ENCODE measurements at places on chromosomes 2 and 18.
A peak's percentile ranks its signal among the peaks of the same experiment; 100 is the strongest.

GRCh38 chr2:47069628-47070154, 85.4 kb downstream of the STPG4 start:
- DNase-seq, result no peak

- DNase-seq, result no peak
These were observed 82.1 kb upstream of the PXDN start for GRCh38 chr2:1826226-1826905.

DNA sequence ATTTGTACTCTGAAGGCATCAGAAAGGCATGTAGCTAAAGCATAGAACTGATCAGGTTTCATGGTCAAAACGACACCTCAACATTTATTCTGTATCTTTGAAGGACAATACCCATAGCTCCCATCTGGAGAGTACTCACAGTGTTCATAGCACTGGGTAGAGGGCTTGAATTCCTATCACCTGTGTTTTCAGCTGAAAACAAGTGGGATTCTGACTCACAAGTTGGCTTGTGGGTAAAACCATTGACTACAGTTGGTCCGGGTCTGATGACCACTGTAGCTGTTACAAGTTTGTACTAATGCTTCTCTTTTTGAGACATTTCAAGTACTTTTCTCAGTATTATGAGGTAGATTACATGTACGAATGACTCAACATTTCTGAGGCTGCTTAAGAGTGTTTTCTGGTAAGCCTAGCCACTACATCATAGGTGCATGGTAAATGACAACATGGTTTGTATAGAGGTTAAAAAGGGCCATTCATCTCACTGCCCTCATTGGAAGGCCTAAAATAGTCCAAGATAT, 68.6 kb upstream of the PELI1 start:
- no peak for DNase-seq

GRCh38 chr2:141508086-141508752, 622.6 kb downstream of the LRP1B start:
- DNase-seq, result no peak

DNA sequence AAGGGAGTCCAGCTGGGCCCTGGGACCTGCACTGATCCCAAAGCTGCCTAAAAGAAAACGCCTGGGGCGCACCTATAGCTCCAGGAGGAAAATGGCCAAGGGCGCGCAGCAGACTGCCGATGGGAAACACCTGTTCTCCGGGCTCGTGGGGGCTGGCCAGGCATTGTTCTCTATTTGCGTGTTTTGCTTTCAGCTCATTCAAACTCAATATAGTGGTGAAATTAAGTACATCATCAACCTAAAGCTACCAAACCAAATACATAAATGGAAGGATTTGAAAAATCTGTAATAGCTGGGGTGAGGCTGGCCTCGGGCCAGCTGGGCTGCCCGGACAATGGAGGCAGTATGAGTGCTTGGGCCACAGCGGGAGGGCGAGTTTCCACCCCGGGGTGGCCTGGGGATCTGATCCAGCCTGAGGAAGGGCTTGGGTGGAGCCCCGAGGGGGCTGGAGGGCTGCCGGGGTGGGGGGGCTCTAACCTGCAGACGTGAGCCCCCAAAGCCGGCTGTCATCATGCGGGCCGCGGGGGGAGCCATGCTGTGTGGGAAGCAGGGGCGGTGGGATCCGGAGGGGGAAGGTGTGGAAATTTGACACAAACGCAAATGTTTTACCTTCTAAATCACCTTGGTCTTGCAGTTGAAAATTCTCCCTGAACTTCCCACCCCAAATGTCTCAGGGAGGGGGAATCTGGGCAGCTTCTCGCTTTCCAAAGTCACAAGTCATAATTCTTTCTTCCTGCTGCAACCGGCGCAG, 77.6 kb downstream of the ASB1 start:
- DNase-seq, result no peak

- DNase-seq, result no peak
These were observed 879.6 kb upstream of the CELF4 start for GRCh38 chr18:38444971-38445803.

GRCh38 chr2:18245375-18245774, 315.1 kb downstream of the RDH14 start:
- DNase-seq, result no peak

DNA sequence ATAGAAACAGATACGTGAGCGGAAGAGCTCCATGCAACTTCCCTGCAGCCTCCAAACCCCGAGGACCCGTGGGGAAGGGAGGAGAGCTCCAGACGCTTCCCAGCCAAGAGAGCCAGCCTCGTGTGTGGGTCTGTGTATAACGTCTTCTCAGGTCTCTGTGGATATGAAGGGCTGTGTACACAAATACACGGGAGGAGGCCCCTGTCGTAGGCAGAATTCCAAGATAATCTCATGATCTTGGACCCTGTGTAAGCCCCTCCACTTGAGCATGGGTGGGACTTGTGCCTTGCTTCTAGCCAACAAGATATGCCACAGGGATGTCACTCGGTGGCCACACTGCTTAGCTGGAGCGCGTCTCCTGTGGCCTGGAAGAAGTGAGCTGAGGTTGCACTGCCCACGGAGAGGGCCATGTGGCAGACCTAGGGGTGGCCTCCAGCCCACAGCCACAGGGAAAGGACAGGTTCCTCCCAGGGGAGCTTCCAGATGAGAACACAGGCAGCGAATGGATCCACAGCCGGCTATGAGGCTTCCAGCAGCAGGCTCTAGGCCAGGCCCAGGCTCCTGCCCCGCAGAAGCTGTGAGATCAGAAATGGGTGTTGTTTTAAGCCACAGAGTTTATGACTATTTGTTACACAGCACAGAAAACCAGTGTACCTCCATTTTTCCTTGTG, 15.6 kb upstream of the KLF11 start:
- no peak for DNase-seq

DNA sequence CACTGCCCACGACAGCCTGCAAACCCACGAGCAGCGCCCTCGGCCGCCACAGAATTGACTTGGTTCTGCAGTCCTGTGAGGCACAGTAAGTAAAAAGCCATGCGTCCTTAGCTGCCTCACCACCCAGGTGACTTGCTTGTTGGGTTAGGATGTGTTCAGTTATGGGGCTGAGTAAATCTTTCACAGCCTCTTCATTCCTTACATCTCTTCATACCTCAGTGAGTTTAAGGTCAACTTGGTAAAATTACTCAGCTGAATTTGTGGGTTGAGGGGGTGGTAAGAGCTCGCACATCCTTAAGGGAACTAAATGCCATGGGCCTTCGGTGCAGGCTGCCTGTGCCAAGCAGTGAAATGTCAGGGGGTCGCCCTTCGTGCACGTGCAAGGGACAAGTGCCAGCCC, 165.2 kb upstream of the ALKAL2 start:
- DNase-seq, result no peak

DNA sequence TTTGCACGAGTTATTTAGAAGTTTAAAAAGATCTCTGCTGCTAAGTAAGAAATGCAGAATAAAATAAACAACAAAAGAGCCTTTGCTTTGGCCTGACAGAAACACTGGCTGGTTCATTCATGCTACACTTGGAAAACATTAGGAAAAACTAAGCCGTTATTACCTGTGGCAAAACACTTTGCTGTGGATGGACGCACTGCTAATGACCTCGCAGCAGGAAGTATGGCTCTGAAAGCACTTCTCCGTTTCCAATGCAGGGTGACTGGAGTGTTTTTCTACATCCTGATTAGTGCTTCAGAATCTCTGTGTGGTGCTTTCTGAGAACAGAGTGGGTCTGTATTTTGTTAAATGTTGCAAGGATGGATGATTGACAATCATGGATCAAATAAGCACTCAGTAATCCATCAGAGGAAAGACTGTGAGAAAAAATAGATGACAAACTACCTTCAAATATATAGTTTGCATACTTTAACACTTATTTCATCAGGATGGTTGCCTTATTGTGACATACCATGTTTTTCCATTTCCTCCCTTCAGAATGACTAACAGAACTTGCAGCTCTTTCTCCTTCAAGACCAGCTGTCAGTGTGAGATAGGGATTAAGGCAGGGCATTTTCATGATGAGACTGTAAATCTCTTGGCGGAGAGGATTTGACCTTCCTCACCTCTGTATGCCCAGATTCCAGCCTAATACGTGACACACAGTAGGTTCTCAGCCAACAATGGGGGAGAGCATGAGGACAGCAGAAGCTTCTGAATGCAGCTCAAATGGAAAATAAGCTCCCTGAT, 38.0 kb downstream of the LINC00305 start:
- no peak for DNase-seq

GRCh38 chr2:61993422-61994024, 88.0 kb downstream of the COMMD1 start:
- DNase-seq, result peak; percentile 35

DNA sequence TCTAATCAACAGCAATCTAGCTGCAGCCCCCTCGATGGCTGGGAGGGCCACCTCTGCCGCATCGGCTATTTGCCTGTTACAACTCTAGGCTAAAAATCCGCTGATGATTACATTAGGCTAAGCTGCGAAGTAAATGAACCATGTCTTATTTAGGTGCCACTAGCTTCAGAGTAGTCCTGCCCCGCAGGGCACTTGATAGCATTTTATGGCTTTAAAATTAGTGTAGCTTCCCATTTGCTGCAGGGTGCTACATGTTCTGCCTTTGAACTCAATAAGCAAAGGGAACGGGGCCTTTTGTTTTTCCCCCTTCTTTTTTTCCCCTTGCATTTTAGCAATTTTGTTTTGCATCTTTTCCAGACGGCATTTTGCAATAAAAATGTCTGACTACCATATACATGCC, 270.2 kb downstream of the GBX2 start:
- no peak for DNase-seq

DNA sequence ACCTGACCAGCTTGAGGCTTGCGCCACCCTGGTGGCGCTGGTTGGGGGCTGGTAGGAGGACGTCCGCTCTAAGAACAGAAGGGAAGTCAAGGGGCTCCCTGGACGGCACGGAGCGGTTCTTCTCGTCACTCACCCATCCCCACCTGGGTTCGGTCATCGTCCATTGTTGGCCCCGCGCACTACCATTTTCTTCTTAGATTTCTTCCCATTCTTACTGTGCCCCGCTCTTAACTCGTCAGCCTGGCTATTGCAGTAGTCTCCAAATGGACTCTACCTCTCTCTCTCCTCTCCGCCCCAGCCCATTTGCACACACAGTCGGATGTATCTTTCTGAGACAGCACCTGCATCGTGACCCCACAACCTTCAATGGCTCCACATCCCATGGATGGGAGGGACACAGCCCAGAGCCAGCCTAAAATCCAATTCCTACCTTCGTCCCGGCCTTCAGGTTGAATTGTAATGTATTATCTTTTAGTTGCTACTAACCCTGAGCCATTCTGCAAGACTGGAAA, 814 bp upstream of the RAB1A start:
- no peak for DNase-seq

- DNase-seq, result no peak
These were observed 17.1 kb downstream of the ANKRD44 start for GRCh38 chr2:197293252-197294007.

DNA sequence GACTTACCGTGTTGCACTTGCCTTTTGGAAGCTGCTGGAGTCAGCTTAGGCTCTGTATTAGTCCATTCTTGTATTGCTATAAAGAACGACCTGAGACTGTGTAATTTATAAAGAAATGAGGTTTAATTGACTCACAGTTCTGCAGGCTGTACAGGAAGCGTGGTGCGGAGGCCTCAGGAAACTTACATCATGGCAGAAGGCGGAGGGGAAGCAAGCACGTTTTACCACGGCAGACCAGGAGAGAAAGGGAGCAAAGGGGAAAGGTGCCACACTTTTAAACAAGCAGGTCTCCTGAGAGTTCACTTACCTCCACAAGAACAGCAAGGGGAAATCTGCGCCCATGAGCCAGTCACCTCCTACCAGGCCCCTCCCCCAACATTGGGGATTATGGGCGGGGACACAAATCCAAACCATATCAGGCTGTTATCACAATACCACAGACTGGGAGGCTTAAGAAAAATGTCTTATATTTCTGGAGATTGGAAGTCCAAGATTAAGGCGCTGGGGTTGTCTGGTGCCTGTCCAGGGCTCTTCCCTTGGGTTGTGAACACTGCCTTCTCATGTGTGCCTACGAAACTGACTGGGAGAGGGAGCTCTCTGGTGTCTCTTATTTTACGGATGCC, 3.6 kb upstream of the D2HGDH start:
- DNase-seq, result no peak

DNA sequence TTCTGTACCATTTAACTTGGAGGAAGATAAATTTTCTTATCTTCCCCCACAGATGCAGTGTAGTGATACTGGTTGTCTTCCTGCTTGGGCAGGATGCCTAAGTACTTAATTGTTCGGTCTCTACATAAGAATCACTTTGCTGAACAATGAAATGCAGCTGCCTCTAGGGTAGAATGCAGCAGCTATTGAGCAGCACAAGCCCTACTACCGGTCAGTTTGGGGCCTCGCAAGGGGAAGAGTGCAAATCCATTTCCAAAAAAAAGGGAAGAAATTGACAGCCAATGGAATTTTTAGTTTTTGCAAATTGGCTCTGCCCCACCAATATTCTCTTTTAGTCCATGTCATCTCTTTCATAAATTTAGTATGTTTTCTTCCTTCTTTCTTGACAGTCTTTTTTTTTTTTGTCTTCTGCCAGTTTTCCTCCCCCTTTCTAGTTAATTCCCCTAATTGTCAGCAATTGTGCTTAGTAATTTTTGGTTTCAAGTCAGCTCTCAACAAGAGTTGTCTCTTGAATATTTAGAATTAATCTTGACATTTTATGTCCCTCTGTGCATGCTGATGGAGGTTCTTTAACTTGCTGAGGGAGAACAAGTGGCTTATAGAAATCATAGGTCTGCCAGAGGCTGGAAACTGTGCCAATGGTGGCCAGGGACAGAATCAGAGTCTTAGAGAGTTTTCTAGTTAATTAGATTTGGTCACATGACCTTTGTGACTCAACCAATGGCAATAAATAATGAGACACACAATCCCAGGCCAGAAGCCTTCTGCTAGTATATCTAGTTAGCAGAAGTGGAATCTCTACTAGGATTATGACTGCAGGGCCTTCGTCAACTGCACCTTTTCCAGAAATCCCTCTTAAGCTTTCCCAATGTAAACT, 270.0 kb downstream of the CTNNA2 start:
- DNase-seq, result no peak

DNA sequence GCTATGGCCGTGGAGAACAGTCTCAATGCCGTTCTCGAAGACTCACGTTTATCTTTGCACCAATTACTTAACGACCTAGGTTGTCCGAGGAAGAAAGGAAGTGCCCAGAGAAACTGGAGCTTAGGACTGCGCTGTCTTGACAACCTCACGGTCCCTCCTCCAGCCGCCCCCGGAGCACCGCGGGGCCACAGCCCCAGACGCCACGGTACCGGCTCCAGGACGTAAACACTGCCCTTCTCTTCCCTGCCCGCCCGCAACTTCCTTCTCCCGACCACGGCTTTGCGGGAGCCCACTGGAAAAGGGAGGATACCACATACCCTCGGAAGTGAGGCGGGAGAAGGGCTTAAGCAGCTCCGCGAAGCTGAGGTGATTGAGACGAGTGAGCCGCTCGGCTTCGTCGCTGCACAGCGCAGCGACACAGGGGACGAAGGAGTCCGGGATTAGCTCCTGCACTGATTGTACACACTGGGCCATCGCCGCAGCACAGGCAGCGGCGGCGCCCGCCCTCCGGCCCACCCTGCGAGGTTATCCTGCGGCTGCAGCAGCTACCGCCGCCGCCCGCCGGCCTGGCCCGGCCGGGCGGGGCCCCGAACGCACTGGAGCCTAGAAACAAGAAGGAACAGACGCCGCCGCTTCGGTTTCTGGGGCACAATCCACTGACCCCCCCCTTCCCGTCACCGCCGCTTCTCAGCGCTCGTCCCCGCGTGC, 483 bp downstream of the TRAPPC8 start:
- DNase-seq, result peak; percentile 69
